ENCODE measurements at places on chromosomes 2 and 18.

DNA sequence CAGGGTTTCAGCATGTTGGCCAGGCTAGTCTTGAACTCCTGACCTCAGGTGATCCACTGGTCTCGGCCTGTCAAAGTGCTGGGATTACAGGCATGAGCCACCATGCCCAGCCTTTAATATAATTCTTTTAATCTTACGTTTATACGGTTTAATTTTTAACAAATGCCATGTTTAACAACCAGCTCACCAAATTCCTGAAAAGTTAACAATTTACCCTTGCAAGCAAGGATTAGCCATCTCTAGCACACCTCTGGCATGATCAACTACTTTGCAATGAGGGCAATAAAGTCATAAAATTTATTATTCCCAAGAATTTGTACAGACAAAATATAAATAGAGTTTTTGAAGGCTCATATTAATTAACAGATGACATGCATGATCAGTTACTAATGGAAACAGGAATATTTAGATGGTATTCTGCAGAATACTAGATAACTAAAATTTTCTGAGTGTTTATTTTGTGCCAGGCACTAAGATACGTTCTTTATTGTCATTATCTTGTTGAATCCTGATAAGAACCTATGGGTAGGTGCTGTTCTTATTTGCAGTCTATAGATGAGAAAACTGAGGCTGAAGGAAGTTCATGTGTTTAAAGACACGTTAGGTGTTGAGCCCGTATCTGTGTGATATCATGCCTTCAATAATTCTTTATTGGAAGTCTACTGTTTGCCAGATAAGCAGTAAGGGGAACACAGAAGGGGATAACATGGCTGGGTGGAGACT lies 190.1 kb downstream of the CDCA7 start:
- DNase-seq = no peak

- DNase-seq = no peak
Measured at GRCh38 chr2:120550893-120551446, 184.7 kb upstream of the GLI2 start.

DNA sequence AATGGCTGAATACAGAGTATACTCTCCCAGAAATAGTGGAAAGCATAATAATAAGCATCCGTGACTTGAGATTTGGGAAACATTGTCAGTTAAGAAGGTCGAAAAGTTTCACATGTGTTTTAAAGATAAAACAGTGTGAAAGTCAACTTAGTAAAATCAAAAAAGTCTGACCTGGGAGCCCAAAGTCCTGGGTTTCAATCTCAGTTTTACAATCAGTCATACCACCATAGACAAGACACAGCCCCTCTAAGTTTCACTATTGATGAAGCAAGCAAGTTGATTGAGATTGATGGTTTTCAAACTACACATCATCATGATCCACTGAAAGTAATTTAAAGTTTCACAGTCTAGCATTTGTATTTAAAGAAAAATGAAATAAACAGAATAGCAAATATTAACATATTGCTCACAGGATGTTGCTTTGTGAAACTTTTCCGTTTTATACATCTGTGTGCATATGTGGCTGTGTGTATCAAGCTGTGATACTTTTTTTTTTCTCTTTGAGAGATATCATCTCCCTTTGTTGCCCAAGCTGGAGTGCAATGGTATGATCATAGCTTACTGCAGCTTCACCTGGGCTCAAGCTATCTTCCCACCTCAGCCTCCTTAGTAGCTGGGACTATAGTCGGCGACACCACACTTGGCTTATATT lies 71.1 kb downstream of the PIK3C3 start:
- DNase-seq = no peak

DNA sequence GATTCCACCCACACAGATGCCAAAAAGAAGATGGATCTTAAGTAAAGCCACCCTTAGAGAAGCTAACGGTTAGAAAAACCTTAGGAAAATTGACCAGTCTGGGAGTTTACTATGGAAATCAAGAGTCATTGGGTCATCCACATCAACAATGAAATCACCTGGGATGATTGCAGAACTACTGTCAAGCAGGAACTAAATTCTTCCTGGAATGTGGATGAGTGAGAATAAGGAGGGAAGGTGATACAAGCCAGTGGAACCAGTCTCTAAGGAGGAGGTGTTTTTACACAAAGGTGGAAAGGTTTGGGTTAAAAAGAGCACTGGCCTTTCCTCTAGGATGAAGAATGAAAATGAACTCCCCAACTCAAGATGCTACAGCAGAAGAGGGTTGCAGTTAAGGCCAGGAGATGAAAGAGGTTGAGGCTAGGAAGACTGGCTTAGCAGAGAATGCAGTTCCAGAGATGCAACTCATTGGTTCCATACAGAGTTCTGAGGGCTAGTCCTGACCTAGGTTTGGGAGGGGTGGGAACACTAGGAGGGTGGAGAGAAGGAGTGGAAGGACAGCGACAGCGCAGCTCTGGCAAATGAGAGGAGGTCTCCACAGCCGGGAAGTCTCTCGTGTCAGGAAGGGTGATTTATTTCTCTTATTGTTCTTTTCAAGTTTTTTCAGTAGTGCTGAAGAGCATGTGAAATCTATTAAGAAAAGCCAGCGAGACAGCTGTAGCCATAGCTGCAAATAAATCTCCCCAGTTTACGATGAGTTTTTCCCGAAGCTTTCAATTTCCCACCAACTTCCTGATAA lies 27.7 kb upstream of the KDM3A start:
- DNase-seq = no peak

- DNase-seq = no peak
Measured at GRCh38 chr2:156457523-156458517, 21.6 kb downstream of the GPD2 start.

All from gastrocnemius medialis (tissue), 4 donors.